ENCODE measurements at places on chromosomes 11 and 22.

DNA sequence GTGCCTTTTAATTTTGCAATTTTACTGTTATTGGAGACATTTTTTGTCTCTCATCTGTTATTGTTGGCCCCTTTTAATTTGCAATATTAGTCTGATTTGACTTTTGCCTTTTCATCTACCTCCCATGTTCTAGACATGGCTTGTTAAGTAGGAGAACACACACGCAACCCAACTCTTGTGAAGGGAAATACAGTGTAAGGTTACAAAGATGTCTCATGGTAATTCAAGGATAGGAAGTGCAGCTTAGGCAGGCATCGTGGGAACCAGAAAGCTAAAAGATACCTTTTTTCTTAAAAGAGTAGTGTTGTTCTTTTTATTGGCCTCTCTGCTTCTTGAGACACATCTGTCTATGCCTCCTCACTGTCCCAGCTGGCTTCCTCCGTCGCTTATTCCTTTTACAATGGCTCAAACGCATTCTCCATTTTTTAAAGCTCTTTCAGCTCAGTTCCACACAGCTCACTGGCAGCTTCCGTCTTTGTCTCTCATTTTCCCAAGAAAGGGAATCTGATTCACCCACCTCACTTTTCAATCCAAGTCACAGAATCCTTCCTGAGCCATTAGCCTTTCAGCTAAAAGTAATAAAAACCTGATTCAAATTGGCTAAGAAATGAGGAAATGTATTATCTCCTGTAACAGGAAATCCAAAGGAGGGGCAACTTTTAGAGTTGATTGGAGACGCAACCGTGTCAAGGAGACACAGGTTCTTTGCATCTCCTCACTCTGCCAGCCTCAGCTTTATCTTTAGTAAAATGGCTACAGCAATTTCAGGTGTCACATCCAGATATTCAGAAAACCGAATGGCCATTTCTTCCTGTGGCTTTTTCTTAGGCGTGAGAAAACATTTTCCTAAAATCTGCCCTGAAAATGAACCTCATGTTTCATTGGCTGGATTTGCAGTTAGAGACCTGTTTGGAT lies 57.2 kb downstream of the SIK2 start:
- DNase-seq = no peak

DNA sequence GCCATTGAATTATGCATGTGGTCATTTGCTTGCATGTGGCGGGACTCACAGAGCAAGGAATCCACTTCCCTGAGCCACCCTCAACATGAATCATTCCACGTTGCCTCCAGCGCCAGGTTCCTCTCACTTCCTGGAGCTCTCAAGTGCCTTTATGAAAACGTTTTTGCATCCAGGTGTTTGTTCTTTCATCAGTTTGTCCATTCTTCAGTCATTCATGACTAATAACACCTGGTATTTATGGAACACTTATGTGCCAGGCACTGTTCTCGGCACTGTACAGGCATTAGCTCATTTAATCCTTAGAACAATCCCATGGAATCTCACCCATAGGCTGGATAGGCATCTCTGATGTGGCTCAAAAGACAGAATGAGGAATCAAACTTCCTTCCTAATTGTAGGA lies 256.1 kb upstream of the SYN3 start:
- no peak for DNase-seq

DNA sequence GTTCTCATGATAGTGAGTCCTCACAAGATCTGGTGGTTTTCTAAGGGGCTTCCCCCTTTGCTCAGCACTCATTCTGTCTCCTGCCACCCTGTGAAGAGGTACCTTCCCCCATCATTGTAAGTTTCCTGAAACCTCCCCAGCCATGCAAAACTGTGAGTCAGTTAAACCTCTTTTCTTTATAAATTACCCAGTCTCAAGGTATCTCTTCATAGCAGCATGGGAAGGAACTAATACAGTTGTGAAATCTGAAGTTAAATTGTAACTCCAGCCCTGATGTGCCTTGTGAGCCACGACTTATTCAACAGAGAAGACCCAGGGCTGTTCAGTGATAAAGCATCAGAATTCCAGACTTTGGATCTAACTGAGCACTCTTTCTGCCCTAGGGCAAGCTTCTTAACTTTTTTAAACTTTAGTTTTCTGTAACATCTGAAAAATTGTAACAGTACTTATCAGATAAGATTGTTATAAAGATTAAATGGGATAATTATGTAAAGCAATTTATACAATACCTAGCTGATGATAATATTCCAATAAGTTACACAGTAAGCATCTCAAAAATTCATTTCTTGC lies 220.0 kb downstream of the TRPC6 start:
- no peak for DNase-seq

GRCh38 chr11:134120143-134120850 lies 51.4 kb downstream of the JAM3 start:
- DNase-seq = peak; percentile 91

DNA sequence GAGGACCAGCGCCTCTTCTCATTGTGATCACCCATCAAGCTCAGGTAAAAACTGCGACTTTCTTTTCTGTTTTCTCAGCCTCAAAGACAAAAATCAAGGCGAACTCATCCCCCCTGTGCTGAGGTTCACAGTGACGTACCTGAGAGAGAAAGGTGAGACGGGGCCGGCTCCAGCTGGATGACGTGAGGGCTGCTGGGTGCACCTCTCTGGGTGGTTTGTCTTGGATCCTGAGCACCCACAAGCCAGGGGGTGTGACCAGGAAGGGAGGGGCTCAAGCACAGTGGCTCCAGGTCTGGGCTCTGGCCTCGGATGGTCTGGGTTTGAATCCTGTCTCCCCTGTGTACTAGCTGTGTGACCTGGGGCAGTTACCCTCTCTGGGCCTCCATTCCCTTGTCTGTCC lies 92.8 kb downstream of the ARHGAP8 start:
- DNase-seq = no peak

DNA sequence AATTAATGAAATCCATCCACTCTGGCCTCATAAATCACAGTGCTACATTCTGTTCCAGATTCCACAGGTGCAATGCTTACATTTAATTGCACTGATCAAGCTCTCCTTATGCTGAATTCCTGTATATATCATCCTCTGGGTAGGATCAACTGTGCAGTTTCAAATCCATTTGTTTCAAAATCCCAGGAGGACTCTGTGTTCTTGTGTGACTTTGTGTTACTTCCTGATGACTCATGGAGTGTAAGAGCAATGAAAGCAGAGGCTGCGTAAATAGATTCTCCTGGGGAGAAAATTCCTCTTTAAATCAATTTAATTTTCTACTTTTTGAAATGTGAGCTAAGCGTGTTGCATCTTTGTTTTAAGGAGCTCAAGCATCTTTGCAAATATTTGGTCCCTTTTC lies 752.7 kb downstream of the METTL15 start:
- no peak for DNase-seq

GRCh38 chr11:101323997-101324396 lies 194.4 kb upstream of the PGR start:
- no peak for DNase-seq

Data from AG04450 (cell line).